ENCODE measurements at places on chromosomes 13 and 19.

DNA sequence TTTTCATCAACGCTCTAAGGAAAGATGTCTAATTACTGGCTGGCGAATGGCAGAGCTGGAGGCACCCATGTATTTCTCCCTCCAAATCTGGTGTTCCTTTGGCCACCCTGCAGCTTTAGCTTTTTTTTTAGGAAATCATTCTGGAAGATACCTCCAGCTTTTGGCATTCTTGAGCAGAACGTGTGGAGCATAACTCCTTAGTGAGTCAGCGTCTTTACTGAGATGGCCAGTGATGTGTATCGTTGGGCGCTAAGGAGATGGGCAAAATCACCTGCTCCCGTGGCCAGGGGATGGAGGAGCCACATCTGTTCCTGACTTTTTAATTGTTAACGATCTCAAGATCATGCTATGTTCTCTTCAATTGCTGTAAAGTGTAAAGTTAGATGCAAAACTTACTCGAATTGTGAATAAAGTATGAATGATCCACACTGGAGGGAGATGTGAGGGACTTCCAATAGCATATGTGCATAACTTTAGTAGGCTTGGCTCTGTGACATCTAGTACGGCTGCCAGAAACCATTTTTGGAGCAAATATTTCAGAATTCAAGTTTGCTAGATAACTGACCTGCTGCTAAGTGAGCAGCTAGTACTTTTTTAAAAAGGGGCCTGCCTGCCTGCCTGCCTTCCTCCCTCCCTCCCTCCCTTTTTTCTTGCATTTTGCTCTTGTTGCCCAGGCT, 24.4 kb upstream of the C1QTNF9 start:
- DNase-seq: no peak

- DNase-seq: no peak
These were observed 4.6 kb downstream of the STK11 start for GRCh38 chr19:1210227-1210538.

DNA sequence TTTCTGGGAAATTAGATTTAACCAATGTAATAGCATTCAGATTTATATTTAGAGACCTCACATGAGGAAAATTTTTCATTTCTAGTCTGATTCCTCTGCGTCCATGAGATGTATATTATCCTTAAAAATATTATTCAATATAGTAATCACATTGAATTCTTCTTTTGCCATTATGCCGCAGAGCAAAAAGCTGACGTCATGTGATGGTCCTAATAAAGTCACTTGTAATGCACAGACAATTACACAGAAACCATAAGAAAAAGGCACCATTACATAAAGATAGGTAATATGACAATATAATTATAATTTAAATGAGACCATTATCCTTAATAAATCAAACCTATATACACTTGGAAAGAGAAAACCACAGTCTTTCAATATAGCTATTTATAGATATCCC, 1021.5 kb downstream of the PCDH9 start:
- DNase-seq: no peak

DNA sequence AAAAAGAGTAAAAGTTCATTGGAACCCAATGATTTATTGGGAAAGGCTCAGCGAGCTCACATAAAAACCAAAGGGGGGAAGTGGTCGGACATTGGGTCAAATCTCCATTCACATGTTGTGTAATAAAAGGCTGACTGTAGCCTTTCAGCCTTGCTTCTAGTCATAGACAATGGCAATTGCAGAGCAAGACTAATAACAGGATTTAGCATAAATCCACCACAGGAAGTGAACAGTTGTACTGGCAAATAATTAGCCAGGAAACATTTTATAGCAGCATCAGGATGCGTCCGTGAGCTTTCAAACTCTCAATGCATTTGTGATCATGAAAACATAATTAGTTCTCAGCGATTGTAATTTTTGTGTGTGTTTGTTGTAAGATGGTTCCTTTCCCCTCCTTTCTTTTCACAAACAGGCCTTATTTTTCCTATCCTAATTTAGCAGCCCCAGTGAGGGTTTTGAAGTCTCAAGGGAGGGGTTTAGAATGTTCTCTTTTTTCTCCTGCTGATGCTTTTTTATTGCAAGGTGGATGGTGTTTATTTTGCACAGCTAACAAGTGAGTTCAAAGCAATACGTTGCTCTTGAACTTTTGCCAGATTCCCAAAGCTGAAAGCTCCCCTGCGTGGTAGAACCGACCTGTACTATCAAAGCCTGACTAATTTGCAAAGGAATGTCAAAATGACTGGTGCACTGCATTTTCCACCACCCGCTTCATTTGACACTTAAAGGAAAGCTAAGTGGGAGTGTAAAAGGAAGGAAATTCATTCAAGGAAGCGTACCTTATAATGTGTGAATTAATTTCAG, 105.6 kb downstream of the SPRY2 start:
- no peak for DNase-seq

- no peak for DNase-seq
These were observed 24.3 kb downstream of the COL4A2 start for GRCh38 chr13:110331362-110331761.

GRCh38 chr13:110647365-110647737, 32.0 kb downstream of the NAXD start:
- DNase-seq: no peak

- DNase-seq: no peak
These were observed 78.7 kb upstream of the GPR183 start for GRCh38 chr13:99385940-99386339.

- no peak for DNase-seq
These were observed 13.9 kb upstream of the LGALS16 start for GRCh38 chr19:39641773-39642172.

- DNase-seq: no peak
These were observed 32.9 kb downstream of the TSHZ3 start for GRCh38 chr19:31316201-31316951.

GRCh38 chr13:23632741-23633140, 62.5 kb downstream of the TNFRSF19 start:
- DNase-seq: peak; percentile 30

- no peak for DNase-seq
These were observed 1.7 kb downstream of the SLC7A1 start for GRCh38 chr13:29593605-29594297.

GRCh38 chr19:55544776-55545439, 435 bp downstream of the SBK3 start:
- no peak for DNase-seq

DNA sequence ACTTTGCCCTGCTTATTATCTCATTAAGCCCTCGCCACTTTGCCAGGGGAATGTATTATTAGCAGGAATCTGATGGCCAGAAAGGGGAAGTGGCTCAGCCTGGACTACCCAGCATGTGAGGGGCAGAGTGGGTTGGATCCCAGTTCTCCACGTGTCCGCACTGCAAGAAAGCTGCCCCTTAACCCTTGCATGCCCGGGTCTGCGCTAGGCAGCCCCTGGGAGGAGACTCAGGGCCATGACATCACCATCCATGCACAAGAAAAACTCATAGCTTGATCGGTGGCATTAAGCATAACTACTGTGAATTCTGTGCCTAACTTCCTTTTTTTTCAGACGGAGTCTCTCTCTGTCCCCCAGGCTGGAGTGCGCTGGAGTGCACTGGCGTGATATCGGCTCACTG, 8.9 kb downstream of the CACNG8 start:
- DNase-seq: no peak

DNA sequence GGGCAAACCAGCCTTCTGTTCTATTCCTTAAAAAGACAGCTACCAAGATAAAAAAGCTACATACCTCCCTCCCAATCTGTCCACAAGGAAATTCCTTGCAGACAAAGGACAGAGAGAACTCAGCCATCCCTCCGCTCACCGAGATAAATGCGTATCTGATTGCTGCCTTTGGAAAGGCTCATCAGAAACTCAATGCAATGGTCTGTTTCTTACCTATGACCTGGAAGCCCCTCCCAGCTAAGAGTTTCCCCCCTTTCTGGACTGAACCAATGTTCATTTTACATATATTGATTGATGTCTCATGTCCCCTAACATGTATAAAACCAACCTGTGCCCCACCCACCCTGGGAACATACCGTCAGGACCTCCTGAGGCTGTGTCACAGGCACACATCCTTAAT, 11.6 kb downstream of the BTBD2 start:
- no peak for DNase-seq

DNA sequence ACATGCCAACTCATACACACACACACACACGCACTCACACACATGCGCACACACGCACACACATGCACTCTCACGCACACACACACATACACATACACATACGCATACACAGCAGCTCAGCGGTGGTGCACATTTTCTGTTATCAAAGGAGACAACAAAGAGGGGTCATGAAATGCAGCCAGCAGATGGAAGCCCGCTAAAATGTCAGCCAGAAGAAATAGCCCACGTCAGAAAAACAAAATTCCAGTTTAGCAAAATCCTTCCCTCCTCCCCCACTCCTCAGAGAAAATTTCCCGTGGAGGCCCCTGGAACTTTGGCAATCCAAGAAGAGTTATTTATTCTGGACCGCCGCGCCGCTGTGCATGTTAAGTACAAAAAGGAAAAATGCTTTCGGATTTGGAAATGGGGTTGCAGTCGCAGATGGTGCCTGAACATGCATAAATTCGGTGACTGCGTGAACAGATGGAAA, 114.6 kb upstream of the VSTM2B start:
- DNase-seq: no peak

Data from iPS DF 19.7 (cell line).